ENCODE measurements at places on chromosomes 7 and 10.

GRCh38 chr10:89392974-89393373 lies 551 bp downstream of the IFIT1 start:
- no peak for DNase-seq

DNA sequence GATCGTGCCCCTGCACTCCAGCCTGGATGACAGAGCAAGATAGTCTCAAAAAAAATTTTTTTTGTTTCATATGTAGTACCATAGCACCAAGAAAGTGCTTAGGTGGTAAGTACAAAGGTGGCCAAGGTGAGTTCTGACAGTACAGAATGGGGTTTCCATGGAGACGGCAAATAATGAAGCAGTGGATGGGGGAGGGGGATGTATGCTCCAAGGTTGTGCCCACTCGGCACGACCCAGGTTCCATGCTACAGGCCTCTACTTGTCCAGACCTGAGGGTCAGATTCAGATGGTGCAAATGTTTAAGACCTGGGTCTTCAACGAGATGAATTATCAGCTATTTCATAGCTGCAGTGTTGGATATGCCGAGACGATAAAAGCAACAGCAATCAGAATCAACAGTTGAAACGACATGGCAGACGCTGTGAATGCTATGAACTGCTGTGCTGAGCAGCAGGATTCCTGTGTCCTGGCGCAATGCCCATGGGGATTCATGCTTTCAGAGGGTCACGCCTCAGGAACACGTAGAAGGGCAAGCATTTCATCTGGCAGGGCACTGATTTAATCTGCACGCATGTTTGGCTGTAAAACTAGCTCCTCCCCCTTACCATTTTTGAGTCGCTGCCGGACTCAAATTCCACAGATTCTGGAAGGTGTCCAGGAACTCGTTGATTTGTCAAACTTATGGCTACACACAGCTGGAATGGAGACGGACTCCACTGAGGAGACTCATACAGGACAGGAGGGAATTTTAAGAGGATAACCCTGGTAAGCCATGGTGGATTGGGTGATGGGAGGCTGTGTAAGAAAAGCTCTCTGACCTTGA lies 256.5 kb downstream of the FRMD4A start:
- peak; percentile 39 for DNase-seq

DNA sequence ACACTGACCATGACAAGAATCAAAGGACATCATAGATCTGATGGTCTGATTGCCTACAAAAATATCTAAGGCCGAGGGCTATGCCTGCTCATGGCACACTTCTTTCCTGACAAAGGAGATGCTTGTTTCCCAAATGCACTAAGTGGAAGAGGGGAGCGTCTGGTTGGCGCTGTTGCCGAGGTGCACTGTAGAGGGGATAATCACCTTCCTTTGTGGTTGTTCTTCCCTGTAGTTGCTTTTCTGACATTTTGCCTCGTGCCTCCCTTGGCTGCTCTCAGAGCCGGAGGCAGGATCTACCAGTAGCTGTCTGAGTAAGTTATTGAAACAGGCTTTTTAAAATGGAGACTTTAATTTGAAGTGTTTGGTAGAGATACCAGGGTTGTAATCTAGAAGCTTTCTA lies 352.0 kb downstream of the SORCS3 start:
- no peak for DNase-seq

GRCh38 chr10:95832216-95833041 lies 75.3 kb upstream of the CC2D2B start:
- DNase-seq: no peak

- DNase-seq: no peak
Observed at GRCh38 chr10:97238855-97239254, 53.1 kb upstream of the SLIT1 start.

GRCh38 chr10:43693602-43694001 lies 44.9 kb upstream of the ZNF32 start:
- DNase-seq: no peak

DNA sequence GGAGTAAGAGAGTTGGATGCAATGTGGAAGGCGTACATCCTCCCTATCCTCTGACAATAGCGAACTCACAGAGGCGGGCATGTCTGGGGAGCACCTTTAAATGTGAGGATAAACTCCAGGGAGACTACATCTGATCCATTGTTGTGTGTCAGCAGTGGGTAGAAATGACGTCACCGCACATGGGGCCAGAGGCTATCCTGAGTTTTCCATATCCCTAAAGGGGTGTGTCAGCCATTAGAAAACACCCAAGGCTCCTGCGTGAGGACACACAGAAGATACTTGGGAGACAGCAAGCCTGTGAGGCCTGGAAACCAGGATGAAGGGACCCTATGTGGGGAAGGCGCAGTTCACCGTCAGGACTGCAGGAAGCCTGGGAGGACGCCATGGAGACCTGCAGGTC lies 17.2 kb upstream of the CDHR3 start:
- no peak for DNase-seq

DNA sequence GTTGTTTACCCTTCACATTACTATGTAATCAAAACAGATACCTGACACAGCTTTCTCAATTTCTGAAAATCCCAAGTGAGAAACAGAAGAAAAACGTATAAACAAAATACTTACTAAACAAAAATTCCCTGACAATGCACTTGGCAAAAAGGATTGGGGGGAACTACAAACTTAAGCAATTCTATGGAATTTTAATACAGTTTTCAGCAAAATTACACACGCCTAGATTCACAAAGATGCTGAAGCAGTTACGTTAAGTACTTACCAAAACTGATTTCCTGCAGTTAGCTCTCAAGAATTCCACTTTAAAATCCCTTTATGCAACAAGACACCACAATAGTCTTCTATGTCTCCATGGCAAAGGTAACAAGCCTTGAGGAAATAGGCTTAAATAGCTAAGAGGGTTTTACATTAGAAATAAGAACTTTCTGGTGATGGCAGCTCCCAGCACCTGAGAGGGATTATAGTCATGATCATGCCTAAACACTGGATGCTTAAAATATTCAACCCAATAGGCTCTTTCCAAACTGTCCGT lies 10.8 kb downstream of the TOMM7 start:
- DNase-seq: no peak

GRCh38 chr7:140623980-140624379 lies 16.6 kb downstream of the DENND2A start:
- no peak for DNase-seq

DNA sequence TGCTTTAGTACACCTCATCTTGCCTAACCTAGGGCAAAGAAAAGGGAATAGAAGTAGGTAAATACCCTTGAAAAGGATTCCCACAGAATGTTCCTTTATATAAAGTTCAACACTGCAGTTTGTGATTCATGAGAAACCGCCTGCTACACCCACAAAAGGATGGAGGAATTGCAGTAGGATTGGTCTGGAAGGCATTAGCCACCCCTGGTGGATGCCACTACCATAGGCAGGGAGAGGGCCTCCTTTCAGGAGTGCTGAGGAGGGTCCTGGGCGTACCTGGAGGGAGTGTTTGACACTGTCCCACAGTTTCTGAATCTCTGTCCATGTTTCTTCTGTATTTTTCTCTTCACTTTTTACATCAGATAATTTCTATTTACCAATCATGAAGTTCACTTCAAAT lies 221.8 kb upstream of the TMEM72 start:
- DNase-seq: no peak

DNA sequence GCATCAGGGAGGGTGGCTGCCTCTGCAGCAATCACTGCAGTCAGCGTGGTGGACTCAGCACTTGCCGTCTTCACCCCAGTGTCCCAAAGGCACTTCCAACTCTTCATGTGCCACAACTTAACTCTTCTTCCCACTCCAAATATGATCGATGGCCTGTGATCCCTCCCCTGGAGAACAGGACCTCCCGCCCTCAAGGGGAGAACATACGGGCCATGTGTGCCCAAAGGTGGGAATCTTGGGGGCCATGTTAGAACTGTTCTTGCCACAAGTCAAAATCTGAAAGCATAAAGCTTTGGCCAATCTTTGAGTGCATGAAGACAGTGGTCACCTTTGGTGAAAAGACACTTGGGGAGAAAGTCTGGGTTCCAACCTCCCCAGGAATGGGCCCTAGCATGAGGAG lies 368.5 kb upstream of the MGMT start:
- DNase-seq: no peak

DNA sequence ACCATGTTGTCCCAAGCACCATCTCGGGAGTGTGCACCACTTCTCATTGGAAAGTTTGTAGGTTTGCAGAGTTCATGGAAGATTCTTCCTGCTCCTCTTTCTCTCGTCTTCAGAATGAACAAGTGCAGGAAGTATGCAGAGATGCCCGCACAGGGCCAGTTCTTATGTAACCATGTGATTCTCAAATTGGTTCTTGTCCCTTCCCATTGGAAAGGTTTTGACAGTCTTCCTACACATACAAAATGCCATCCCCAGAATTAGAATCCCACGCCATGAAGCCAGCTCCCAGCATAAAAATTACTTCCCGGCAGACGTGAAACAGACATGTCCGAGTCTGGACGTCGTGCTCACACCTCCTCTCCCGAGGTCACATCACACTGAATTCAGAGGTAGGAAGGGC lies 251.6 kb downstream of the ELMO1 start:
- no peak for DNase-seq

DNA sequence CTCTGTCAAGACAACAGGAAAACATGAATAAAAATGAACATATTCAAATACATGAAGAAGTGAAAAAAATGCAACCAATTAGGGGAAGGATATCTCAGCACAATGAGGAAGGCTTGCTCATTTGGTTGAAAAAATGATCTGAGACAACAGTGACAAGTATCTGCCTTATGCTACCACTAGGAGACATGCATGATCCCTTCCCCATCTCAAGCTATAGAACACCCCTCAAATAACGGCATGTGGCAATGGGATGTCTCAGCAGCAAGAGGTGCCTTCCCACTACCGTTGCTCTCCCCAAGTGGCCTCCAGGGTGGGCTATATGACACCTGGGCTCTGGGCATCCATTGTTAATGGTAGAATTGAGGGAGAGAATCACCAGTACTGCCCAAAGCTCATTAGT lies 98.1 kb upstream of the RSU1 start:
- DNase-seq: no peak

DNA sequence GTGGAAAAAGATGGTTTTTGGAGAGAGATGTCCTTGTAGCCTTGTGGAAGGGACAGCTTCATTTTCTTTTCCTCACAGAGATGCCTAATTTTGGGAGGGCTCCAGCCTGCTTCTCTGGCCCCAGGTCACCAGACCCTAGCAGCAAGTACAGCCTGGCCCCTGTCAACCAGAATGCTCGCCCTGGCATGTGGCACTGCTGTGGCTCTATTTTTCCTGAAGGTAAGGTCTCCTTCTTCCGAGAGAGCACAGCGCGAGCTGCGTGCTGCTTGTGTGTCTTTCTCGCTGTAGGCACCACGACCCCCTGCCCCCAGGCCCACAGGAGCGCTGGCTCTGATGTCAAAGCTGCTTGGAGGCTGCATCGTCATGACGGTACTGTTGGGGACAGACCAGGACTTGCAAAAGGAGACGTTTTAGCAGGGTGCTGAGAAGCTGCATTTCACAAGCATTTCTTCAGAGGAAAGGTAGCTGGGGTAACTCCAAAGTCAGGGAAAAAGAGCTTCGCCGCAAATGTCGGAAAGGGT lies 58.7 kb downstream of the CLEC2L start:
- DNase-seq: no peak

DNA sequence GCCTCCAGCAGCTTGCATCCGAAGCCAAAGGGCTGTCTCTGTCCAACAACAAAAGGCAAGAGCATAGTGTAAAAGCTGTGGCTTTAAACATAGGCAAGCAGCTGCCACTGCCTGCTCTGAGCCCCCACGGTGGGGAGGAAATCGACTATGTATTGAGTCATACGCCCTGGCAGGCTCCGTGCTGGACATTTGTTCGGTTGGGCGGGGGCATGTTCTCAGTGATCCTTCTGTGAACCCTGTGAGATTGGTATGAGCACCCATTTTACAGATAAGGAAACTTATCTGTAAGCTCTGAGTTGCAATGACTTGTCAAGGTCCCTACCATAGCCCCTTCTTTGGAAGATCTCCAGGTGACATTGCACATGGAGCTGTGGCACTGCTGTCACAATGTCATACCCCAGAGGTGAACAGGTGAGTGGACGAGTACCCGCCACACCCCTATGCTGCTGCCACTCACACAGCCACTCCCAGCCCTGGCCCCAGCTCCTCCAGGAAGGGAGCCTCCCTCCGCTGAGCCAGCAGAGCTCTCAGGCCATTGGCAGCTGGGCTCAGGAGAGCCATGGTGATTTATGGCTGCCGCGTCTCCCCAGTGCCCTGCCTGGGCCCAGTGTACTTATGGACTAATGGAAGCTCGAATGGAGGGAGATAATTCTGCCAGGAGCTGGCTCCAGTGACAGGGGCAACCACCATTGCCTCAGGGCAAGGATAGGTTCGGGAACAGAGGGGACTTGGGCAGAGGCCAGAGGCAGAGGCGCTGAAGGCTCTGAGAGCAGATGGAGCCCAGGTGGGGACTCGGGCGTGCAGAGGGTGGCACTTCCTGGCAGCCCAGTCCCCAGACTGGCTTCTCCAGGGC lies 43.7 kb downstream of the UNC5B start:
- DNase-seq: peak; percentile 78

- peak; percentile 84 for DNase-seq
Observed at GRCh38 chr7:107879400-107880035, 11.5 kb upstream of the DLD start.

DNA sequence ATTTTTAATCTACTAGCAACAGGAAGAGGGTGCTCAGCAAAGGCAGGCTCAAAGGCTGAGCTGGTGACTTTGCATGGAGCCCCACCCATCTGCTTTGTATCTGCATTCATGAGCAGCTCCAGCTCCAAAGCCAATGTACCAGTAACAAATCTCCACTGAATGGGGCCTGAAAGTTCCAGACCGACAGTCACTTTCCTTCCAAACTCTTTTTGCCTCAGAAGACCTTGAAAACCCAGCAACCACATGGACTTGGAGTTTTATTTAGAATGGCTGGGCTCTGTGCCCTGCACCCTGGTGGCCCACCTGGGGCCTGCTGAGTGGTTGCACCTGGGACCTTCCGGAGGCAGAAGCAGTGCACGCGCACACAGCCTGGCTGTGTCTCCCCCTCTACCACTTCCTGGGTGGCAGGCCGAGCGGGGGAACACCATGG lies 195.0 kb upstream of the PLXNA4 start:
- no peak for DNase-seq

GRCh38 chr7:91876391-91877133 lies 3.9 kb downstream of the MTERF1 start:
- DNase-seq: peak; percentile 12

DNA sequence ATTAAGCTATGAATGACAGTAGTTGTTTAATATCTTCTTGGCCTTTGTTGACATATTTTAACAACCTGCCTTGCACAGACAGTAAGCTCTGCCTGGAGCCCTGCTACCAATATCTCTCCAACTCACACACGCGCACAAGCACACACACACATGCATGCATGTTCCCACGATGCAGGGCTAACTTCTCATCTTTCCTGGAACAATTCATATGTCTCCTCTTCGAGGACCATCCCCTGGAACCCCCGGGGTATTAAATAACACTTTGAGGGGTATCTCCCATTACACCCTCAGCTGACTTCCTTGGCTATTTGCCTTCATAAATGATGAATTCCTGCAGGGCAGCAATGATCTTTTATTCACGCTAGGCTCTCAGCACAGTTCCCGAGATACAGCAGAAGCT lies 258.0 kb downstream of the TRIL start:
- no peak for DNase-seq

Data from NCI-H1417 (cell line).